Hematopoietic multipotent progenitor cell (in vitro differentiated cells): ENCODE measurements at places on chromosomes 16 and 17. TPM values are rescaled to one million over a fixed set of nuclear protein-coding genes. Genes with fewer than 3 reads are reported as not detected.

The CMTM2 gene
- total RNA-seq, result 0.54 TPM

The PLLP gene
- total RNA-seq, result 0.27 TPM

The NEURL4 gene
- total RNA-seq, result 37.4 TPM

The ARL6IP1 gene
- 225 TPM for total RNA-seq

The SLC6A2 gene
- total RNA-seq, result 0.27 TPM

The MYH8 gene
- not detected for total RNA-seq

The HSD17B2 gene
- total RNA-seq, result under 0.01 TPM

The ITGAL gene
- 29.4 TPM for total RNA-seq

The KCNH6 gene
- total RNA-seq, result not detected

The TRPV3 gene
- under 0.01 TPM for total RNA-seq

The MON1B gene
- 30.2 TPM for total RNA-seq

The COPRS gene
- total RNA-seq, result 18.3 TPM

The CCL14 gene
- not detected for total RNA-seq

The NQO1 gene
- 7.5 TPM for total RNA-seq

The ACSM2A gene
- not detected for total RNA-seq
